ENCODE measurements at places on chromosomes 3 and 15. TPM values are rescaled to one million over a fixed set of nuclear protein-coding genes. Genes with fewer than 3 reads are reported as not detected.

DNA sequence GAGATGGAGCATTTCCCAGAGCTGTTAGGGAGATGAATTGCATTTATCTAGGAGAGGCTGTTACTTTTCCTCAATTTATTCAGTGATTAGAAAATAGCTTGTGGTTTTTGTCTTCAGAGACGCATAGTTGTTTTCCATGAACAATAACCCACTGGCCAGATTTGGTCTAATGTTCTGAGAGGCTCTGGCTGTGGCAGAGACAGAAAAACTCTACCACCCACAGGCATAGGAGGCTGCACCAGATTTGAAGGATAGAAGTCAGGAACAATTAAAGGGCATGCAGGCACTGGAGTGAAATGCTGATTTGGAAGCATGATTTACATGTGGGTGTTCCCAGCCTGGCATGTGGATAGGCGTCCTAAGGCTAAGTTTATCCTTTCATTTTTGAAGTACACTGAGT, 143.5 kb downstream of the NFKBIZ start:
- no peak for DNase-seq

DNA sequence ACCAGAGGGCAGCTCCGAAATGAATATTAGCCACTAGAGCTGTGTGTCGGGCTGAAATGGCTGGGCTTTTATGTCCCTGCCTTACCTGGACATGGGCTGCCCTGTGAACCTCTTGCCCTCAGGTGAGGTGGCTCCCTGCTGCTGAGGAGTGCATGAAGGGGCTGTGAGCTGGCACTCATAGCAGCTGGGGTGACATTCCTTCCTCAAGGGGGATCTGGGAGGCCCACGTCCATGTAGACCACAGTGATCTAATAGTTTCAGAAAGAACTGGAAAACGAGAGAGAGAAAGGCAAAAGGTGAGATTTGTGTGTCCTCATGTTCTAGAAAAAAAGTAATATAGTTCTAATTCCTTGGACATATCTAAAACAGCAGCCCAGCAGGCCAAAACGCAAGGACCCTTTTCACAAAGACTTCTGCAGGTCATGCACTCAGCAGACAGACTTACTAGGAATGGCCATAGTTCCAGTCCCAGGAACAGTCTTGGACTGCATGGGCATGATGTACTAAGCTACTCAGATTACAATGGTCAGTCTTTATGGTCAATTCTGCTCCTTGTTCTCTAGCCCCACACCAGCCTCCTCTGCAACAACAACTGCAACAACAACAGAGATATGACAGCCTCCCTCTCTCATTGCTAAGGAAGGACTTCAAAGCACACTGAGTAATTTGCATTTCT, 10.8 kb upstream of the SLC24A5 start:
- no peak for DNase-seq

DNA sequence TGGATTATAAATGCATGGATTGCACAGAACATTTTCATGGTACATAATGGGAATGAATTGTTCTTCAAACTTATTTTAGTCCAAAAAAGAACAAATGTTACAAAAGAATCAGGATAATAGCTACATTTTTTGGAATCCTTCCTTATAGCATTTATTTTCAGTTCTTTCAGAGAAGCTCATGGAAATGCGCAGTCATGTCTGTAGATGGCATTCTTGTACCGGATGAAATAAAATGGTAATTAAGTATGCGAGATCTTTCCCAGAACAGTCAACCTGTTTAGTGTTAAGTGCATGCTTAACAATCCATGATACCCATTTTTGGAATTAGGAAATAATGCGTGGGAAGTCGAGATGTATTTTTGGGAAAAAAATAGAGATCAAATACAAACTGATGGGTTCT, 38.2 kb upstream of the GOLGA8B start:
- DNase-seq, result peak; percentile 70

DNA sequence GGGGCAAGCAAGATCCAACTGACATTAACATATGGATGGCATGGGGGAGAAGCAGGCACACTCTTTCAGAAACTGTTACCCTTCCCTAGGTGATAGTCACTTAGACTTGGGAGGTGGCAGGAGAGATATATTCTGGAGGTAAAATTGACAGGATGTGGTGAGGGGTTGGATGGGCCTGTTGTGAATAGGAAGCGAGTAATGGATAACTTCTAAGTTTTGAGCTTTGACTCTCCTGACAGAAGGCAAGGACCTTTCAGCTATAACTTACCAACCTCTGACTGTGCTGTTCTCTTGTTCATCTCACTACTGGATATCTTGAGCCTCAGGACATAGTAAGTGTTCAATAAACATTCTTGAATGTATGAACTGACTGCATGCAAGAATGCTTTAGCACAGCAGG, 1.9 kb upstream of the PDIA5 start:
- no peak for DNase-seq

GRCh38 chr3:134149286-134149685, 101.4 kb downstream of the RYK start:
- no peak for DNase-seq

- peak; percentile 60 for DNase-seq
These were observed 262.8 kb downstream of the LRTM1 start for GRCh38 chr3:54665016-54665600.

DNA sequence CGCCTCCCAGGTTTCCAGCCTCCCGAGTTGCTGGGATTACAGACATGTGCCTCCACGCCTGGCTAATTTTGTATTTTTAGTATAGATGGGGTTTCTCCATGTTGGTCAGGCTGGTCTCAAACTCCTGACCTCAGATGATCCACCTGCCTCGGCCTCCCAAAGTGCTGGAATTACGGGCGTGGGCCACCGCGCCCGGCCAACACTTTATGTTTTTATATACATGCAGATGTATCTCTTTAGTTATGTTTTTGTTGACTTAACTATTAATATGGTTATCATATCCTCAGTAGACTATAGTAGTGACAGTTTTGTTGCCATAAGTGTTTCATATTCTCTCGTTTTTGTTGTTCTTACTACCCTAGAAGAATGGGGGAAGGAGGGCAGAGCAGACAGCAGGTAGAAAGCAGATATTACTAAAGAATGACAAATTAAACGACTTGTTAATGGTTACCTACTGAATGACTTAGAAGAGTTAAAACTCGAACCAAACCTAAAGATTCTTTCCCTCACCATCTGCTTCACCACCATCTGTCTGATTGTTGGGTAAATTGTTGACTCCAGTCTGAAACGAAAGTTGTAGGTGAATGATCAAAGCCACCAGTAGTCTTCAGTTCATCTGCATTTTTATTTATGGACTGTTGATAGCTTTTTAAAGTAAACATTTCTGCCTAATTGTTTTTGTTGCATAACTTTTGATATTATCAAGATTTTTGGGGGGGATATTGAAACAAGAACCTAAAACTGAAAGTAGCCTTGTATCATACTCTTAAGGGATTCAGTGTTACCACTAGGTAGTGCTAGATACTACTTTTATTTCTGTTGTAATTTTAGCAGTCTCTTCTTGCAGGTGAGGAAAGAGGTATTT, 89.3 kb downstream of the RASA2 start:
- DNase-seq, result peak; percentile 33

- DNase-seq, result peak; percentile 8
These were observed 641.9 kb downstream of the OTOL1 start for GRCh38 chr3:162138509-162138908.

SPESP1 gene
- polyA plus RNA-seq, result not detected

GMPPB gene
- polyA plus RNA-seq, result 10.8 TPM

GCSAM gene
- polyA plus RNA-seq, result not detected

Data from brain (organoid and tissue), 16 donors.